ENCODE measurements at places on chromosomes 7 and 10.

- no peak for DNase-seq
These were observed 335.8 kb downstream of the FRMD4A start for GRCh38 chr10:13994932-13995331.

DNA sequence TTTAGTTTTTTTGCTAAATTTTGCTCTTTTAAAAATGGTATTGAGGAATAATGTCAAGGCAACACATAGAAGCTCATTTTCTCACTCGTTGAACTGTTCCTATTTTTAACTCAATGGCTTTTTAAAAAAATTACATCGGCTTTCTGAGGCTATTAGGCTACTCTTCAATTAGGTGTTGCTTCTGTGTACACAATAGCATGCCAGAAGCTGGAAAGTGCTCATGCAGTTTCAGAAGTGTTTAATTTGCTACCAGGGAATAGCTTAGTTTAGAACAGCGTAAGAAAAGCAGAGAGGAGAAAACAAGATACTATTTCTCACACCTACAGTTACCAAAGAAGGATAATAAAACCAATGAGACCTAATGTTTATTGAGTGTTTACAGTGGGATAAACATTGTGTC is 157.4 kb downstream of the NXPH1 start:
- no peak for DNase-seq

GRCh38 chr7:111010798-111011197 is 80.1 kb upstream of the LRRN3 start:
- DNase-seq = no peak

GRCh38 chr7:107609811-107610261 is 29.8 kb downstream of the BCAP29 start:
- no peak for DNase-seq

- no peak for DNase-seq
These were observed 8.3 kb upstream of the HYAL4 start for GRCh38 chr7:123836656-123837055.

DNA sequence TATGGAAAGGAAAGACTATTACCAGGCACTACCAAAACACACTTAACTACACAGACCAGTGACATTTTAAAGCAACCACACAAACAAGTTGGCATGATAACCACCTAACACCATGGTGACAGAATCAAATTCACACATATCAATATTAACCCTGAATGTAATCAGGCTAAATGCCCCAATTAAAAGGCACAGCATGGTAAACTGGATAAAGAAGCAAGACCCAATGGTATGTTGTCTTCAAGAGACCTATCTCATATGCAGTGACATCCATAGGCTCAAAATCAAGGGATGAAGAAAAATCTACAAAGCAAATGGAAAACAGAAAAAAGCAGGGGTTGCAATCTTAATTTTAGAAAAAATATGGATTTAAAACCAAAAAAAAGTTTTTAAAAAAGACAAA is 86.0 kb downstream of the SAMD9 start:
- DNase-seq = no peak

DNA sequence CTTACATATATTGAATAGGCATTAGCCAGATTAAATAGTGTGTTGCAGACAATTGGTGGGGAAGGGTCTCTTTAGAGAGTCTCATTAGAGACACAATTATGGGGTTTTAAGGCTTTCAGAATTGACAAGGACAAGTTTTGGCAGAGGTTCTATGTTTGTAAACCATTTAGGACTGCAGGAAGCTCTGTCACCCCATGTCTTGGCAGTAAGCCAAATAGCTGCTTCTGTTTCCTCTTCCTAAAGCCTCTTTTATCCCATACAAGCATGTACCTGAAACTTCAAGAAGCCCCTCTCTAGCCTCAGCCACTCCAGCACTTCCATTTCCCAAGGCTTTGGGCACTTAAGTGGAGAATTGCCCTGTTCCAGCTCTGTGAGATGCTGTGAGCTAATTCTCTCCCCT is 21.8 kb upstream of the LRRC4 start:
- no peak for DNase-seq

DNA sequence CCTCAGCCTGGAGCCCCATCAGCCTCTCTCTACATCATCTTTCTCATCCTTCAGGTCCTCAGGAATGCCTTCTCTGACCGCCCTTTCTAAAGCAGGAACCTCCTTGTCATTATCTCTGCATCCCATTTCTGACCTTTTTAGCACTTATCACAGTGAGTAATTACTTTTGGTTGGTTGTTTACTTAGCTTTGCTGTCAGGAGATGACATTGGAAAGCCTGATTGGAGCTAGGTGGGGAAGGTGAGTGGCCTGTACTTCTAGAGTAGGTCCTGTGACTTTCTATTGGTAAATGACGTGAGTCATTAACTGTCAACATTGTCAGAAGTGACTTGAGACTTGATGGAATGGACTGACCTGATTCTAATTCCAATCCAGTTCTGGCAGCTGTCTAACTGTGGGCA is 9.3 kb upstream of the SLC25A13 start:
- DNase-seq = no peak

GRCh38 chr10:86450806-86451603 is 70.6 kb downstream of the WAPL start:
- DNase-seq = no peak

DNA sequence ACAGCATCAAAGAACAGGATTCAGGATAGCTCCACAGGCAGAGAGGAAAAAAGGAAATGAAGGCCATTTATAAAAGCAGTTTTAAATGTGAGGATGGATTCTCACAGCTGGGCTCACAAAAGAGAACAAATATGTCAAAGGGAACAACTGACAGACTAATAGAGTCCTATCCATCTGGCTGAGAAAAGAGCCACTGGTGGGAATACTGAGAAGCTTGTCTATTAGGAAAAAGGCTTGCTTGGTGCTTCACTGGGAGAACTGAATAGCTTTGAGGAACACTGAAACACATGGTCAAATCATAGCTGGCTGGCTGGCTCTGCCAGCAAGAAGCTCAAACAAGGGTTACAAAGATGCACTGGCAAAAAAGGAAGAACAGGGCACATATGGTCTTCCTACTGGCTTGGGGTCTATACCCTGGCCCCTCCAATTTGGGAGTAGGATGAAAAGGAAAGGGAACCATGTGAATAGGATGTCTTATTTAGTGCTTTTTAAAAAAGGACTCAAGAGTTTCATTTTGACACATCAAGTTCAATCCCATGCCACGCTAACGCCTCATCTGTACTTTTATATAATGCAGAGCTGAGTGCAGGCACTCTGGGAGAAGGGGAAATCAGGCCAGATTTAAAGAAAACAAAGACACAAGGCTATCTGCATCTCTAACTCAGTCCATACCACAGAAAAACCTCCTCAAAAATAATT is 44.8 kb upstream of the KCNIP2 start:
- no peak for DNase-seq

- no peak for DNase-seq
These were observed 123.6 kb downstream of the RNF32 start for GRCh38 chr7:156764016-156764669.

- no peak for DNase-seq
These were observed 25.5 kb downstream of the SLC18A2 start for GRCh38 chr10:117266400-117266799.

DNA sequence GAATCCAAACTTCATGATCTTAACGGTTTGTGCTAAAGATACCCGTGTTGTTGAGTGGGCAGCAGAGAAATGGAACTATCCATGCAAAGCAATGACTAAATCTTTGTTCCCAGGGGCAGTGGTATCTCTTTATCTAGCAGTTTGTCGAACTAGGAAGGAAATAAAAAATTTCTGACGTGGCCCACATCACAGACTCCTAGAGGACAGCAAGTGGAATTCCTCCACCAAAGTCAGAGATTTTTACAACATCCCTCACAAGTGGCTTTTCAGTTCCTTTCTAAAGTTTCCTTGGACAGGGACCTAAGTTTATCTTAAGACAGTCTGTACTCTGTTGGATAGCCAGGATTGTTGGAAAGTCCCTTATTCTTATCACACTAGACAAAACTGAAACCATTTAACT is 136.0 kb downstream of the RAPGEF5 start:
- no peak for DNase-seq

- DNase-seq = no peak
These were observed 6.6 kb downstream of the GJD4 start for GRCh38 chr10:35611750-35612149.

- no peak for DNase-seq
These were observed 62.5 kb upstream of the ADO start for GRCh38 chr10:62741996-62742395.

DNA sequence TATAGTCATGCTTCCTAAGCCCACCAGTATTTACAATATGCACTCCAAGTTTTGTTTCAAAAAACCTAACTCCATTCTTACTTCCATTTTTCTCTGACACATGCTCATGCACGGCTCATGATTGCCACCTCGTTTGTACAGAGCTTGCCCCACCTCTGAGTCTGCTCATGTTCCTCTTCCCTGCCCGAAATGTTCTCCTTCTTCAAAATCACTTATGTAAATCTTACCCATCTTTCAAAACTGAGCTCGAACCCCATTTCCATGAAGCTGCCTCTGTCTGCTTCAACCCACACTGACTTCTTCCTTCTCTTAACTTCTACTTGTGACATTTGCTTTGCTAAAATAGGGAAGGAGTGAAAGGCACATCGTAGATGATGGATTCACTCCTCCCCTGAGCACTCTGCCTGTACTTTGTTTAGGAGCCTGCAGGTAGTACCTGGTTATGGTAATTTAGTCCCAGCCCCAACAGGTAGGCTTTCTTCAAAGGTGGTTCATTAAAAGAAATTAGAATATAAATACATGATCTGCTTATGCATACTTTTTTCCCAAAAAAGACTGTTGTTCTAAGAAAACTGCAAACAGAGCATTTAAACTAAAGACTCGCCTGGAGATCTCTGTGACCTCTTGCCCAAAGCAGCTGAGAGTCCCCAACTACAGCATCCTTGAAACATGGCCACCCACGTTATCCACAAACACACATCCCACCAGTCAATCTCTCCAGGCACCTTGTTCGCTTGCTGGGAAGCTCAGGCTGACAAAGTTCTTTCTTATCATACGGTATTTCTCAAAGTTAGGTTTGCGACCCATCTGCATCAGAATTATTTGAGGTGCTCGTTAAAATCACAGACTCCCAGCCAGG is 172.0 kb downstream of the DGKI start:
- no peak for DNase-seq

- peak; percentile 95 for DNase-seq
These were observed 68.1 kb upstream of the CDK6 start for GRCh38 chr7:92904244-92905131.

DNA sequence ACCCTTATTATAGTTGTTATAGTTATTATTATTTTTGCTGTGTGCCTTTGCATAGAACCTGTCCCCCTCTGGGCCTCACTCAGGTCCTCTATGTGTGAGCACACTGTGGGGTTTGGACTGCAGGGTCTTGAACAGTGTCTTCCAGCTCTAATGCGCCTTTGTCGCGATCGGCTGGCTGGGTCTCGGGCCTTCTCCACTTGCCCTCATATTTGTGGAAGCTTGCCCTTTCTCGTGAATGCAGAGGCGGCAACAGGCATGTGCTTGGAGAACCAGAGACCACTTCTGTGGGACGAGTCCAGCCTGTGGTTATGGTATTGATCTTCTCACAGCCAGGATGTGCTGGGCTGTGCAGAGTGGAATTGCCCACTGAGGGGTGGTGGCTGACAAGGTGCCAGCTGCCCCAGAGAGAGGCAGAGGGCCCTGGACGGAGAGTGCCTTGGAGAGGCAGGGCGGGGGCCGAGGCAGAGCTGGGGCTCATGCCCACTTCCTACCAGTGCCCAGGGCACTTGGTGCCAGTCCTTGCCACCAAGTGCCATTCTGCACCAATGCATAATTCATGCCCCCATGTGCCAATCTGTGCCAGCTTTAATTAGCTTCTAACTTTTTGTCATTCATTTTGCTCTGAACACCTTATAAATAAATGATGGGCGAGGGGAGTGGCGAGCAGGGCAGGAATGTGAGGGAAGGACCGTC is 6.8 kb upstream of the CDH23 start:
- no peak for DNase-seq

- DNase-seq = no peak
These were observed 23.2 kb upstream of the AOAH start for GRCh38 chr7:36747280-36748016.

DNA sequence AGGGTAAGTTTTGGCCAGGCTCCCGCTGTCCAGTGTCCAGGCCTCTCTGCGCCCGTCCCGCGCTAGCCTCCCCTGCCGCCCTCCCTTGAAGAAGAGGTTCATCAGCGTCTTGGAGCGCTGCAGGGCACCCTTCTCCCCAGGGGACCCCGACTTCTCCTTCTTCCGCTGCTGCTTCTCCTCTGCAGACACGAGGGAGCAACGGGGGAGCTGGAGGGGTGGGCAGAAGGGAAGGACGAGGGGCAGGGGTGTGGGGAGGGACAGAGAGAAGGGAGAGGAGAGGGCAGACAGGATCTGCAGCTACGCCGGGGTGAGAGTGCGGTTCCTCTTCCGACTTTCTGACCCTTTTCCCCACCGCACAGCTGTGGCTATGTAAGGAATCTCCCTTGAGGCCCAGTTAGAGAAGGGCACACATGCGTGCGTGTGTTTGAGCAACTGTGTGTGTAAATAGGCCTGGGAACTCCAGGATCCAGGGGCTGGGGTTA is 12.8 kb downstream of the PDZD7 start:
- no peak for DNase-seq

DNA sequence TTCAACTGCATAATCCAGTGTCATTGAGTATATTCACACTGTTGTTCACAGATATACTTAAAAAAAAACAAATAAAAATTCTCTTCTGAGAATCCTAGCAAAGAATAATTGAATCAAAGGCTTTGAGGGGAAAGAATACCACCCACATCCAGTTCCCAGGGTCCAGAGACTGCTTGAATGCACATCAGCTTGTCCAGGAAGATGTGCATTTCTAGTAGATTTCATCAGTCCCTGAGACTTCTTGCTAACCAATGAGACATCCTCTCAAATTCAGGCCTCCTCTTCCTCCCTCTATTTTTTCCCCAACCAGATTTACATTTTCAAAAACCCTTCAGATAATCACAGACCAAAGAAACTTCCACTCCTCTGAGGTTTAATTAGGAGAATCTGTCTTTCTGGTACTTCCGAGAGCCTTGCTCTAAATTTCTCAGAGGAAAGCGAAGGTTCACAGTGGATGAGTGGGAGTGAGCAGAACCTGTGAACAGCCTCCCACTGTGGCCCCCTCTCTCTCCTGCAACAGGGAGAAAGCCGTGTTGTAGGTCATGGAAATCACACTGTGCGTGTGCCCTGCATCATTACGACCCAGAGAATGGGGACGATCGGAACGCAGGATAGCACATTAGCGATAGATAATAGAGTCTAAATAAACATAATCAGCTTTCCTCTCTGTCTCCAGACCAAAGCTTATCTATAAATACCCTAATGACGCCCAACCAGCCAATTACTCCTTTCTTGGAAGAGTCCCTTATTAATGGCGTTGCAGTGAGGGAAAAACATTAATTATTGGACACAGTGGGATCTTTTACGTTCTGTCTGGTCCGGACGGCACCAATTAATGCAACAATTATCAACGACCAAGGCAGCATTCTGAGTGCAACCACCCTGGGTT is 212.5 kb downstream of the EMX2 start:
- no peak for DNase-seq

- DNase-seq = no peak
These were observed 103.9 kb downstream of the TNS3 start for GRCh38 chr7:47478017-47478344.

GRCh38 chr7:2698581-2699288 is 10.7 kb downstream of the AMZ1 start:
- DNase-seq = no peak

All from epithelial cell of prostate (primary cell).